ENCODE measurements at places on chromosomes 3 and 15.

DNA sequence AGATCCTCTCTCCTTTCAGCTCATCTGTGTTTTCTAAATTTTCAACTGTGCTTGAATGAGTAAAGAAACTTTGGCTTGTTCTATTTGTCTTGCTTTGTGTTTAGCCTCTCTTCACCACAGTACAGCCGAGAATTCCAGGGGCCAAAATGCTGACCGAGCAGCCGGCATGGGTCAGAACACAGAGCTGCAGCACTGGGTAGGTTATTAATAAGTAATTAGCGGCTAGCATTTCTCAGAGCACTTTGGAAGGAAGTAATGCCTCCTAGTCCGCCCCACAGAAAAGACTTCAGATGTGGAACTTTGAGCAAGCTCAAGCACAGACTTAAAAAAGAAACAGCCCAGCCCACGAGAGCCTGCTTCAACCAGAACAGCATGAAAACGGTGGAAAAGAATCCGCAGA lies 343.9 kb downstream of the ARRDC4 start:
- no peak for DNase-seq

- DNase-seq = peak; percentile 44
These were observed 25.9 kb upstream of the SPRED1 start for GRCh38 chr15:38226608-38227266.

DNA sequence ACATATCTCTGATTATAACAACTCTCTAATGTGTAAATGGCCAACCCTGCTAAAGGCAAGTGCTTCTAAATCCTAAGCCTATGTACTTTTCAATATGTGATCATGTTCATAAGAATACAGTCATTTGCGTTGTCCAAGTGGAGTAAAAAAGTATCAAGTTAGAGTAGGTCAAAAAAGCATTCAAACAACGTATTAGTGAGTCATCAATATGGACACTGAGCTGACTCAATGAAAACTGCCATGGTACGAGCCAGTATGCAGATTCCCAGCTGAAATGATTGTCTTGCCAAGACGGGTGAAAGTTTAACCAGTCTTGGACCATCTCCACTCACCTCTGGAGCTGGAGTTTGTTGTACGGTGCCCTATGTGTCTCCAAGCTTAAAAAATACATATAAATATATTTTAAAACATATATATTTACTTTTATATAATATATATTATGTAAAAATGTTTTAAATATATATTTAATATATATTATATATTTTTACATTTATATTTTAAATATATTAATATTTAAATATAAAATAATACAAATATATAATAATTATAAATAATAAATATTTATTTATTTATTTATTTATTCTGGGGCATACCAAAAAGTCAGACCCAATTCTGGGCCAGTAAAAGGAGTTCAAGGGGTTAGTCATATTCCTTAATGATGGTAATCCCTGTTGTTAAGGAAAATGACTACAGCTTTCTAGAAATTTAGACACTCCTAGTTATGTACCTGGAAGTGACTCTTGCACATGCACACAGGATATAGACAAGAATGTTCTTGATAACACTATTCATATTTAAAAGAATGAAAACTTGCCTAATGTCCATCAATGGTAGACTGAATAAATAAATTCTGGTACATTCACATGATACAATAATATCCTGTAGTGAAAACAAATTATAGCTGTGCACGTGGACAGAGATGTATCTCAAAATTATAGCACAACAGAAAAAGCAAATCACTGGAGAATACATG lies 27.2 kb downstream of the PLSCR4 start:
- no peak for DNase-seq

DNA sequence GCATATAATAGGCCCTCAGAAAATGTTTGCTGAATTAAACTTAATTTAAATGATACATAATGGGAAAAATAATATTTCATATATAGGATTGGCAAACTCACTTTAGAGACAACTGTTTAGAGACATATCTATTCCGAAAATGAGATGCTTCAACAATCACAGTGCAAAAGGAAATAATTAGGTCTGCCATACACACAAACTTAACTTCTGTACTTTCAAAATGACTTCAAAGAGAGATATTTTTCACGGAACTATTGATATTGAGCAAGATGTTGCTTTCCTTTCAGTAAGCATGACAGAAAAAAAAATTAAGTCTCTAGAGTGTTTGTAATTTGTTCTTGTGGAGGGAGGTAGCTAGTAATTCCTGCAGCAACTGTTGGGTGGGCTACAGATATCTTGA lies 769.5 kb downstream of the TUSC7 start:
- no peak for DNase-seq

DNA sequence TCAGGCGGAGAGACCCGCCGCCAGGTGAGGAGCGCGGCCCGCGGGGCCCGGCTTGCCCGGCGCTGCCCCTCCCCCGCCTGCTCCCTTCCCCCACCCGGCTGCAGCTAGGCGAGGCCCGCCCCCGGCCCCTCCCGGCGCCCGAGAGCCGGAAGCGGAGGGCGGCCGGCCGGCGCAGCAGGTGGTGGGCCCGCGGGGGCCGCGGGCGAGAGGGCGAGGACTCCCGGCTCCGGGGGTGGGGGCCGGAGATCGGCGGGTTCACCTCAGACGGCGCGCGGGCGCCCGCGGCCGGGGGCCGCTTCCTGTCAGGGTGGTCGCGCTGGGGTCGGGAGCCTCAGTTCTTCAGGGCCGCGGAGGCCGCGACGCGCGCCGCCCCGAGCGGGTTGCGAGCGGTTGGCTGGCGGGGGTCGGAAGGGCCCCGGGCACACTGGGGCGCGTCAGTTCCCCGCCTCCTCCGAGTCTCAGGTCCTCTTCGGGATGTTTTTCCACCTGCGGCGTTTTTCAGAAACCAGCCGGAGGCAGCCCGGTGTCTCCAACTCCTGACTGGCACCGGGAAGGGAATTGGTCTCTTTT lies 395 bp downstream of the ZFAND6 start:
- DNase-seq = no peak

DNA sequence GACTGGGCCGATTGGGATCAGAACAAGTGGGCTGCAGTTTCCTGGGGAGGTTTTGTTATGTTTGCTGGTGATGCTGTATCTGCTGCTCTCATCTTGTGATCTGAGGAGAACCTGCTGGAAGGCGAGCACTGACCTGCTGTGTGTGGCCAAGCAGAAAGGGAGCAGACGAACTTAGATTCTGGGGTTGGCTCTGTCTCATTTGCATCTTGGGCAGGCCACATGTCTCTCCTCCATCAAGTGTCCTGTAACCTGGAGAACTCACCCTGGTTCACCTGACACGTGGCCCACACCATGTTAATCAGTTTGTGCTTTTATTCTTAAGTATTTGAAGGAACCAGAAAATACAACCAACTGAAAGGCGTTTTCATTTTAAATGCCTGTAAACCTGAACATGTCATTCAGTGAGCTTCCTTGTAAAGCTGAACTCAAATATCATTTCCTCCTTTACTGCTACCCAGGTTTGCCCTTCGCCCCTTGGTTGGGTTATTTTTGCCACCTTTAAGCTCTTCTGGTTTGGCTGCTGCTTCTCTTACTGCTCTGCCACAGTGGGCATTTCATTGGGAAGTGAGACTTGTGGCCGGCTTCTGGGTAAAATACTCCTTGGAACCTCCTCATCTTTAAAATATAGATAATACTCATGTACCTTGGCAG lies 33.5 kb upstream of the TRAK1 start:
- DNase-seq = no peak

DNA sequence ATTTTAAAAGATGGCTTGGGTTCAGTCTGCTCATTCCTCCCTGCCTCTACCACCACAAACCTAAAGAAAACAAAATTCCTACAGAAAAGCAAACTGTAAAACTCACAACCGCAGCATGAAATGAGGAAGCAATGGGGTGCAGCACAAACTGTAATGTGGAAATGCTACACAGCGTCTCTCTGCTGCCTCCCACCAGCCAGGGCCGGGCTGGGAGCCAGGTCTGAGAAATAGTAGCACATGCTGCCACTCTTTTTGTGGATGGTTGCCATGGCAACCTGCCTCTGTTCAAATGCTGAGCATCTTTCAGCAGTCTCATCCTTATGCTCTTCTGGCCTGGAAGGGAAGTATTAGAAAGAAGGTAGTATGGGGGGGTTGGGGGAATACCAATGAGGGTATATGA lies 55.4 kb downstream of the EOMES start:
- peak; percentile 81 for DNase-seq

GRCh38 chr15:73994912-73995622 lies 551 bp downstream of the PML start:
- no peak for DNase-seq

Measured in femur (tissue), 1 donor.